ENCODE measurements at places on chromosomes 16 and 17.

GRCh38 chr16:88596483-88596882 is 26.3 kb downstream of the ZC3H18 start:
- DNase-seq: no peak

GRCh38 chr17:17699491-17699890 is 18.2 kb downstream of the RAI1 start:
- DNase-seq: no peak

DNA sequence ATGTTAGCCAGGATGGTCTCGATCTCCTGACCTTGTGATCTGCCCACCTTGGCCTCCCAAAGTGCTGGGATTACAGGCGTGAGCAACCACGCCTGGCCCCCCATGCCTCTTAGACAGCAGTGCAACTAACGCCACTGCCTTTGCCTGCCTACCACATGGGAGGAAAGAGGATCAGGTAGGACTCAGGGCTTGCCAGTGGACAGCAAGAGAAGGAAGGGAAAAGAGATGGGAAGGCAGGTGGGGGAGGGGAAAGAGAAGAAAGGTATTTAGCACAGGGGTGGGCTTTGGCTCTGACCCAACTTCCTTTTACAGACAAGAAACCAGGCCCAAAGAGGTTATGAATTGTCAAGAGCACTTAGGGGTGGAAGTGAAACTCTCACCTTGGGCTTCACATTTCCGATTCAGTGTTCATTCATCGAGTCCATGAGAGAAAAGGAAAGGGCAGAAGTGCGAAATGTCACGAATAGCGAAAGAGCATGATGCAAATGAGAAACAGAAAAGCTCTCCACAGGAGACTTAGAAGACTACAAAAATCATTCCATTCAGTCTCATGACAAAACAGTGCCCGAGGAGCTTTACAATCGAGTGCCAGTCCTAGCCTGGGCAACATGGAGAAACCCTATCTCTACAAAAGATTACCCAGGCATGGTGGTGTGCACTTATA is 36.4 kb downstream of the CDK5R1 start:
- DNase-seq: peak; percentile 11

GRCh38 chr17:78146881-78147280 is 696 bp downstream of the C17orf99 start:
- no peak for DNase-seq

GRCh38 chr16:2737238-2737605 is 15.2 kb upstream of the SRRM2 start:
- no peak for DNase-seq

DNA sequence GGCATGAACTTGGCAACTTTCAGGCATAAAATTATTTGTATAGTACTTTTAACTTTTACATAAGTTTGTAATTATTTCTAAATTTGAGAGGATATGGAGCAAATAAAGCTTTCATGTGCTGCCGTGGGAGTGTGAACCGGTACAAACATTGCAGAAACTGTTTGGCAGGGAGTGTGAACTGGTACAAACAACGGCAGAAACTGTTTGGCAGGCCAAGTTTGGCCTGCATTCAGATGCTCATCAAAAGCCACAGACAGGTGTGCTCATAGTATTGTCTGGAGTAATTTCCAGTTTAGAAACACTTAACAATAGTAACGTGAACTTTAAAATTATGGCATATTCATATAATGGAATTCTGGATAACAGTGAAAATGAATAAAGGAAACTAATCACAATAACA is 73.8 kb upstream of the ATP2A3 start:
- no peak for DNase-seq

GRCh38 chr16:52634104-52634503 is 87.2 kb upstream of the TOX3 start:
- peak; percentile 18 for DNase-seq

GRCh38 chr17:73785496-73785895 is 141.3 kb upstream of the SDK2 start:
- DNase-seq: no peak

DNA sequence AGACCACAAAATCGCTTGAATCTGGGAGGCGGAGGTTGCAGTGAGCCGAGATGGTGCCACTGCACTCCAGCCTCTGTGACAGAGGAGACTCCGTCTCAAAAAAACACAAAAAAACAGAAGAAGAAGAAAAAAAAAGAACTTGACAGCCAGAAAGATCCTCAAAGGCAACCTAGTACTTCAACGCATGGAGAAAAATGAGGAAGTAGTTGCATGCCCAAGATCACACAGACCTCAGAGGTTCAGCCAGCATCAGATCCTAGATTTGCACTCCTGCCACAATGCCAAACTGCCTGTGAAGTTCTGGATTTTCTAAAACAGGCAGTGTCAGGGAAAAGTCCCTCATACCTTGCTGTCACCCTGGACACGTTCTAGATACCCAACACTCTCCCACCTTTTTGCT is 1.5 kb downstream of the ATPAF2 start:
- no peak for DNase-seq

DNA sequence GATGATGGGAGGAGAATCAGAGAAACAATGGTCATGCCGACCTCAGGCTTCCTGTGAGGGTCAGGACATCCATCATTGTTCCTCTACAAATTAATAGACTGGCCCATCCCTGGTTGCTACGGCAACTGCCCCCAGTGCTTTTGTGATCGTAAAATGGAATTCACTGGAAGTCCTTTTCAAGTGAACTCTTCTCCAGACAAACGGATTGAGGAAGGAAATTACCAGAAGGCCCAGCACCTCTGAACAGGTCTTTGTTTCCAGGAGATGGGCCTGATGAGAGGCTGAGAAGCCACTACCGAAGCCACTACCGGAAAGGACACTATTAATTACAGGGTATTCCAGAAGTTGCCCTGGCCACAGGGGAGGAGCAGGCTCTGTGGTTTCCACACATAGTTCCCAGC is 126.0 kb downstream of the MGAT5B start:
- DNase-seq: no peak

- DNase-seq: no peak
These were observed 2.3 kb upstream of the NT5M start for GRCh38 chr17:17300624-17301568.

GRCh38 chr16:19829844-19830692 is 54.6 kb downstream of the GPRC5B start:
- DNase-seq: no peak

- DNase-seq: no peak
These were observed 713 bp downstream of the KNOP1 start for GRCh38 chr16:19717314-19717713.

- no peak for DNase-seq
These were observed 175.2 kb downstream of the CCDC182 start for GRCh38 chr17:57569853-57570252.

GRCh38 chr16:27491894-27492587 is 57.7 kb downstream of the GTF3C1 start:
- no peak for DNase-seq

DNA sequence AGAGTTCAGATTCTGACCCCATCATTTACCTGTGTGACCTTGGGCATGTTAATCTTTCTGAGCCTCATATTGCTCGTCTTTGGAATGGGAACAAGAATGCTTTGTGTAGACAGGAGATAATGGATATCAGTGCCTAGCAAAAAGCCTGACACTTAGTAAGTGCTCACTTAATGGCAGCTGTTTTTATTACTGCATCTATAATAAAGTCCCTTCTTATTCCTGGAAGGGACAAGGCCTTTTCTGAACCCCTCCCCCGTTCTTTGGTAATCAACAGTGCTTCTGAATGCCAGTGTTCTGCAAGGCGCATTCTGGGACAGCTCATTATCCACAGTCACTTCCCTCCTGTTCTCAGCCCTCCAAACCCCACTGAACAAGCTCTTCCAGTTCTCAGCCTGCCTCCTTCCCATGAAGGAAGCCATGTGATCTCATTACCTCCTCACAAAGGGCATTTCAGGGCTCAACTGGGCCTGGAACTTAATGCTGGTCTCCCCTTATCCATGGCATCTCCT is 25.1 kb upstream of the SUPT4H1 start:
- DNase-seq: no peak

- DNase-seq: peak; percentile 58
These were observed 172.6 kb downstream of the CDK5R1 start for GRCh38 chr17:32659419-32659842.

- peak; percentile 85 for DNase-seq
These were observed 81.8 kb upstream of the TOB1 start for GRCh38 chr17:50947782-50948543.

- no peak for DNase-seq
These were observed 721.1 kb upstream of the RBFOX1 start for GRCh38 chr16:6611535-6611934.

DNA sequence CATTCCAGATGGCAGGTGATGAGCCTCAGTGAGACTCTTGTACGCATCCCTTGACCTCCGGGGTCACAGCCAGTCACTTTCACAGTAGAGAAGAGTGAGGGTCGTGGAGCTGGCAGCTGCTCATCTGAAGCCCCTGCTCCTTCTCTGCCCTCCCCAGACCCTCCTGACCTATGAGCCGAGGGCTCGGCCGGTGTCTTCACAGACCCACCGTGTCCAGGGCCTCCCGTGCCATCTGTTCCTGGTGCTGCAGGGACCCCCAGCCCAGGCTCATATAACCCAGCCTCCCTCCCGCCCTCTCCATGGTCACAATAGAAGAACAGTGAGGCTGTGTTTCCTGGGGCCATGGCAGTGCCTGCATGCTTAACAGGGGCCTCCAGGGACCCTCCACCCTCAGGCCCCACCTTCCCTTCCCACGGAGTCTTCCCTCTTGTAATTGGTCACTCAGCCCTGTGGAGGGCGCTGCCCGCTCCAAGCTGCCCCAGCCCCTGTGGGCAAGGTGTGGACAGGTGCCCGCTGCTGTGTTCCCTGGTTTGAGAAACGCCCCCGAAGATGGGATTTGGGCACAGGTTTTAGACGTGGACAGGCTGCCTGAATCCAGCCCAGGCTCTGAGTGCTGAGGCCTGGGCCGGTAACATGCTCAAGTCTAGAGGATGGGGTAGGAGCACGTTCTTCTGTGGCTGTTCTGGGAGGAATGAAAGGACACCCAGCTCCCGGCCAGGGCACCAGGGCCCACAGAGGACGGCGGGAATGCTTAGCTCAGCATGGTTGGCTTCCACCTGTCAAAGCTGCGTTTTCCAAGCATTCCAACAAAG is 38.7 kb downstream of the ACSF3 start:
- no peak for DNase-seq

DNA sequence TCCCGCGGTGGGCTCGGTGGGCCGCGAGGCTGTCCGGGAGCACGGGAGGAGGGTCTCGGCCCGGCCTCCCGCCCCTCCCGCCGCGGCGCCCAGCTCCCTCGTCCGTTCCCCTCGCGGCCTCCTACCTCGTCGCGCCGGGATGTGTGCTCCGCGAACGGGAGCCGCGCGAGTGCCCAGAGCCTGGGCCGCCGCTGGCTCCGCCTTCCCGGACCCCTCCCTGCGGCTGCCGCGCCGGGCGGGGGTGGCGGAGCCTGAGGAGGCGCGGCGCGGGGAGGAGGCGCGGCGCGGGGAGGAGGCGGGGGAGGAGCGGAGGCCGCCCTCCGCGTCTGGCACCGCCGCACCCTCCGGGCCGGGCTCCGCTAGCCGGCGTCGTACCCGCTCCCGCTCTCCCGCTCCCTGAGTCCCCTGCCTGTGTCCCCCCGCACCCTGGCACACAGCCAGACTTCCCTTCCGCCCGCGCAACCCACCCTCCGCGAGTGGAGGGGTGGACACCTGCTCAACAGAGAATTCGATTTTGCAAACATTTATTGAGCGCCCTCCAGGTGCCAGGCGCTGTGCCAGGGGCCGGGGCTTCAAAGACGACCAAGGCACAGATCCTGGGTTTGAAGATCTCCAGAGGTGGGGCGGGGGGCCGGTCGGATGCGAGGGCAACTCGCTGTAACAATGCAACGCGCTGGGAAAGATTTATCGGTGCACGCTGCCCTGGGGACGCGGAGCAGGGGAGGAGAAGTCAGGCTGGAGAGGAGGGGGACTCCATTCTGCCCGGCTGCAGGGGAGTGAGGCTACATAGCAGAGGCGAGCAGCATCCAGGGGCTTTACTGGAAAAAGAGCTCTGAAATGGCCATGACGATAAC is at the start of gene MPP3:
Gene MPP3, minus strand, starts transcription at position 171 of the 854 bp plus-strand sequence. CDS start 1,240 bp downstream, outside the sequence.
- DNase-seq: peak; percentile 81

- DNase-seq: peak; percentile 65
These were observed 16.5 kb downstream of the CCDC102A start for GRCh38 chr16:57519796-57520360.

- DNase-seq: no peak
These were observed 10.4 kb downstream of the RPUSD1 start for GRCh38 chr16:777826-778225.

- no peak for DNase-seq
These were observed 402.2 kb upstream of the SALL1 start for GRCh38 chr16:51553314-51553713.

GRCh38 chr17:16491703-16492612 is at the start of gene LRRC75A:
LRRC75A (minus strand) TSS chr17:16492193; CDS start chr17:16491990, 203 bp downstream.
- peak; percentile 42 for DNase-seq

- no peak for DNase-seq
These were observed 11.6 kb downstream of the GLIS2 start for GRCh38 chr16:4327386-4328045.

- no peak for DNase-seq
These were observed 130.8 kb downstream of the CA10 start for GRCh38 chr17:52027620-52028295.

DNA sequence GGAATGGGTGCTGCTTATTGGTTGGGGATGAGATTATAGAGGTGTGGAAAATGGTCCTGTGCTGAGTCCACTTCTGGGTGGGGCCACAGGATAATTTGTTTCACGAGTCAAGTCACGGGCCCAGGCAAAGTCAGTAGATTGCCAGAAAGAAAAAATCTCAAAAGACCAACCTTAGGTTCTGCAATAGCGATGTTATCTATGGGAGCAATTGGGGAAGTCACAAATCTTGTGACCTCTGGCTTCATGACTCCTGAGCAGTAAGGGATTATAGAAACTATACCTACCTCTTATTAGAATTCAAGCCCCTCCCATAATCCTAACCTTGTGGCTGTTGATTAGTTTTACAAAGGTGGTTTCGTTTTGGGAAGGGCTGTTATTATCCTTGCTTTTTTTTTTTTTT is 31.4 kb downstream of the WWP2 start:
- DNase-seq: no peak

DNA sequence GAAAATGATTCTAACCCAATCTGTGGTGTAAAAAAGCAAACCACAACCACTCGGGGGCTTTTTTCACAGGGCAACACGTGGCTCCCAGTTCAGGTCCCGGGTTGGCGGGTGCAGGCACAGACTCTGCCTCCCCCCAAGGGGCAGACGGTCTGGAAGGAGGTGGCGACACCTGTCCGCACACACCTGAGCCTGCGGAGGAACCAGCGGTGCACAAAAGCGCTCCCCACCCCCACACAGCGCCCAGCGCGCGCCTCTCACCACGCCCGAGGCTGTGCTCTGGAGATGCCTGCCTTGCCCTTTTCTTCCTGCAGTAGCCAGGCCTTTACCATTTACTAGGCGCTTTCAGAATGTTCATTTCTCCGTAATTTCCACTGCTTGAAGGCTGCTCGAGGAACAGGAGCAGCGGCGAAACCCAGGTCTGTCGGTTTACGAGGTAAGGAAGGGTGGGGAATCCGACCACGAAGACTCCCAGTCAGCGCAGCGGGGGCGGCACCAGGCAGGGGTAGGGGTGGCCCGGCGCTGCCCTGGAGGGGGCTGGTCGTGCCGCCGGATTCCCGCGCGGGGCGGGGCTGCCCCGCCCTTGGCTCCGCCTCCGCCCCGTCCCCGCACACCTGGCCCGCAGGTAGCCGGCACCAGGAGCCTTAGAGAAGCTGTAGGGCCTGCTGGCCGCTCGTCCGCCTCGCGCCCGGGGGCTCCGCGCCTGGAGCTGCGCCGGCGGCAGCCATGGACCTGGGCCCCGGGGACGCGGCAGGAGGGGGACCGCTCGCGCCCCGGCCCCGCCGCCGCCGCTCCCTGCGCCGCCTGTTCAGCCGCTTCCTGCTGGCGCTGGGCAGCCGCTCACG is at the start of gene USP43:
Gene USP43, plus strand, starts transcription at position 608 of the 842 bp plus-strand sequence. Its CDS starts 116 bp downstream, at position 724.
- peak; percentile 70 for DNase-seq

- DNase-seq: no peak
These were observed 25.0 kb downstream of the TEX14 start for GRCh38 chr17:58666858-58667267.

GRCh38 chr17:76968707-76969597 is 100.7 kb downstream of the MGAT5B start:
- DNase-seq: peak; percentile 91

All from NCI-H345 (cell line).